Stimulated activated CD4-positive, alpha-beta T cell treated with anti-CD3 and anti-CD28 coated beads, Interleukin-1b, Interleukin-23, amount 100 ng/mL, for 1 hour (primary cell): ENCODE measurements at places on chromosomes 3 and 15.

DNA sequence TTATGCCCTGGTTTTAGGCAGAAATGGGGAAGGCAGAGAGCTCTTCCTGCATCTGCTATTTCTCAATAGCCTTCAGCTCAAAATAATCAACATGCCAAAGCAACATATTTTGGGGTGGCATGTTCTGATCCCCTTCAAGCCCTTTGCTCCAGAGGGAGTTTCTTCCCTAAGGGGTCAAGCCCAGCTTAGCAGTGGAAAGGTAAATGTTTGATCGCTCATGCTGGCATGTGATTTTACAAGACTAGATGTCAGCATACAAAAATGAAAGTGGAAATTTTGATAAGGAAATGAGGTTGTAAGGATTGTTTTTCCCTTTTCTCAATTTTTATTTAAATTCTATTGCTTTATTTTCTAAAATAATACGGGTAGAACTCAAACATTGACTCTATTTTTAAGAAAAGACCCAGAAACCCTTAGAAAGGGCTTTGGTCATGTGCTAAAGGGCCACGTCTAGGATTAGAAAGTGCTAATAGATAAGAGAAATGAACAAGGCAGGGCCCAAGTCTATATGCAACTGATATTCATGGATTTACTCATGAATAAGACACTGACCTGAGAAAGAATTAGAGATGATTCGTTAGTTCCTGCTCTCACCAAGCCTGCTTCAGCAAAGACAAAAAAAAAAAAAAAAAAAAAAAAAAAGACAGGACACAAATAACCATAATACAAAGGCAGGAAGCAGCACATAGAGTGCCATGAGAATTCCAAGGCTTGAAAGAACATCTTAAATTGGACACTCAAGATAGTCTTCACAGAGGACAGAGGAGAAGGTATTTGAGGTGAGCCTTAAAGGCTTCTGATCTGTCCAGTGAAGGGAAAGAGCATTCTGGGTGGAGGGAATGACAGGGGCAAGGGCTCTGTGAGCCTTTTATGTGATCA lies 55.0 kb upstream of the NR2E3 start:
- no peak for DNase-seq

DNA sequence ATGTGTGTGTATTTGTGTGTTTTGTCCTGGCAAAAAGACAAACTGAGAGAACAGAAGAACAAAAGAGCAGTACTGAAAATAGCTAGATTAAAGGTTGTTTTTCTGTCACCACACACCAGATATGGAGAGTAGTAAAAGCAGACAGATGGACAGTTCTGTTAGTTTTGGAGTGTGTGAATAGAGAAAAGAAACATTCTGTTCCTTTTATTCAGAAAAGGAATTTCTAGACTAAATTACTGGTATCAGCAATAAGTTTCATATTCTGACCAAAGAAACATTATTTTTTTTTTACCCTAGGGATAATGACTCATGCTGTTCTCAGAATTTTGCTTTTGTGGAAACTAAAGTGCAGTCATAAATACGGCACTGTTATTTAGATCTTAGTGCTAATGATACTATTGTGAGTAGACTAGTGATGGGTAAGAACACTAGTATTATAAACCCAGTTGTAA lies 32.9 kb downstream of the PIK3CA start:
- DNase-seq: no peak

DNA sequence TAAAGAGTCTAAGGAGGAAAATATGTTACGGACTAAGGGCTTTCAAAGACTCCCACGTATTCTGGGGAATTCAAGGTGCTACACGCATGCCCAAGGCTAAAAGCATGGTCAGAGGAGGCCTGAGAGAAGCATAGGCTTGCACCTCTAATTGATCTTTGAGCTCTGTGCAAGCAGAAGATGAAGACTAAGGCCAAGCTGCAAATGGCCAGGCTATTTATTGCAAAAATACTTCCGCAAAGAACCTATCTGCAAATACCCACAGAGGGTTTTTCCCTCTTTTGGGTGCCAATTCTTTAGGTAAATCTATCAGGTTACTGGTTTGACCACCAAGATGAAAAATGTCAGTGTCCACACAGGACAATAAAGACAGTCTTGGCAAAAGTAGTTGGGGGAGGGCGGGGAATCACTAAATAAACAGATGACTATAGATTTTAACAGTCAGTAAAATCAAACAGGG lies 119.5 kb downstream of the STAG1 start:
- no peak for DNase-seq

DNA sequence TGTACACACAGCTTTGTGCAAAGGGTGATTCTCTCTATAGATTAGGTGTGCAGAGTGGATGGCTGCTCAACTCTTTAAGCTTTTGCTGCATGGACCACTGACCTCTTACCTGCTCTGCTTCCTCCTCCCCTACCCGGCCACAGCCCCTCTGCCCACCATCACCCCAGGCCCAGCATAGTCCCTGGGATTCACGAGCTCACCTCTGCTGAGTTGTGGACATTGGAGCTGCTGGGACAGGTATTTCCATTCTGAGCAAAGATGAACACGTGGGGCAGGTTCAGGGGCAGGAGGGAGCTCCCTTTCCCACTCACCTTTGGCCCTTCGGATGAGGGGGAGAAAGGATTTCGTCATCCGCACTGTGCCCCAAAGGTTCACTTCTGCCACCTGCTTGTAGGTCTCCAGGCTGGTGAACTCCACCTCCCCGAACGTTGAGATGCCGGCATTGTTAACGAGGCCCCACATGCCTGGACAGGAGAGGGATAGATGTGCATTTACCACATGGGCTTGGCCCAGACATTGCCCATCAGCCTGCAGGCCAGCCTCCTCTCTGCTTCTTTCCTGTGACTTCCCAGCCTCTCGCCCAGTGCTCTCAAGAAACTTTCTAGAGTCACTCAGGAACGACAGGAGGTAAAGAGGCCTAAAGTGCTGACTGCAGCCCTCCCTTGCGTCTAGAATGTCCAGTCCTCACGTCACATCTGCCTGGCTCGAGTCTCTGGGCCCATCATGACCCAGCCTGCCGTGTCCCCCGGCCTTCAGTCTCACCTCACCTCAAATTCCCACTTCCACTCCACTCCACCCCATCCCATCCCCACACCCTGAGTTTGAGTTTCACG lies 41.6 kb downstream of the BDH1 start:
- DNase-seq: no peak

DNA sequence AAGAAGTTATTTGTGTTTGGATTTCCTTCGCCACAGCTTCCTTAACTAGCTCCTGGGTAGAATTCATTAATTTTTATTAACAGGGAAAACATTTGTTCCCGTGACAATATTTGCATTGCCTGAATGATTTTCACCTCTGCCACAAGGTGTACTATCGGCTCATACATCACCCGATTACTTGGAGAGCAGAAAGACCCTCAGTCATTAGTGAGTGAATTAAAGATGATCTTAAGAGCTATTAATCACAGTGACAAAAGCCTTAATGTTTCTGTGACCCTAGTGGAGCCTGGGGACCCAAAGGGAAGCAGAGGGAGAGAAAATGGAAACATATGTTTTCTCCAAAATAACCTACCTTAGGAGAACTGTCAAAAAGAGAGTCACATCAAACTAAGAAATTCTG lies 228.3 kb downstream of the MECOM start:
- no peak for DNase-seq

- no peak for DNase-seq
These were observed 82.9 kb downstream of the IQSEC1 start for GRCh38 chr3:12990306-12990705.

DNA sequence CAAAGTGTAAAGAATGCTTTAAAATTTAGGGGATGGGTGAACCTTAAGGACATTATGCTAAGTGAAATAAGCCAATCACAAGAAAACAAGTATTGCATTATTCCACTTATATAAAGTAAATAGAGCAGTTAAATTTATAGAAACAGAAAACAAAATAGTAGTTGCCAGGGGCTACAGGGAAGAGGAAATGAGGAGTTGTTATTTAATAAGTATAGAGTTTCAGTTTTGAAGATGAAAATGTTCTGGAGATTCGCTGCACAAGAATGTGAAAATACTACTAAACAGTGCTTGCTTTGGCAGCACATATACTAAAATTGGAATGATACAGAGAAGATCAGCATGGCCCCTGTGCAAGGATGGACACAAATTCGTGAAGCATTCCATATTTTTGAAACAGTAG lies 32.0 kb downstream of the DNAH12 start:
- DNase-seq: no peak

GRCh38 chr3:105108823-105109222 lies 257.9 kb upstream of the ALCAM start:
- no peak for DNase-seq

DNA sequence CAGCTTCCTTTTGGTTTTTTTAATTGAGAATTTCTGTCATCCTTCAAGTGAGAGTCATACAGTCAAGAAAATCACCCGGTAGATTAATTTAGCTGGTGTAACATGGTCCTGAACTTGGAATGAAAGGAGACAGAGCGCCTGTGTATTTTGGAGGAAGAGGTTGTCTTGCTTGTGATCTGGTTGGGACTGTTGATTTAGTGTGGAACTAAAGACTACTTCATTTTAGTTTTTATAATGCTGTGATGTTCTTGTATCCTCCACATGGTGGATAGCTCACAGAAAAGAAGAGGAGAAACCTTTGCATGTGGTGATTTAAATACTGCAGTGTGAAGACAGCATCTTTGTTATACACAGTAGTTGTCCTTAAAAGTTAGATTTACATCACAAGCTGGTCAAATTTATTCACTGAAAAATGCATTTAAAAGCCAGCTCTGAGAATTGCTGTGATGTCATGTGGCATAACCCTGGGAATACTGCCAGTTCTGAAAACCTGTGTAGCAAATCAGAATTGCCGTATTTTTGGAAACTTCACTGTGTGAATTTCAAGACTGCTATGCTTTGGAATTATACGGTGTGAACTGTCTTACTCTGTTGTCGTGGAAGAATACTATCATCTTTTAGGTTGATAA lies 268.5 kb downstream of the PTPRG start:
- DNase-seq: no peak

DNA sequence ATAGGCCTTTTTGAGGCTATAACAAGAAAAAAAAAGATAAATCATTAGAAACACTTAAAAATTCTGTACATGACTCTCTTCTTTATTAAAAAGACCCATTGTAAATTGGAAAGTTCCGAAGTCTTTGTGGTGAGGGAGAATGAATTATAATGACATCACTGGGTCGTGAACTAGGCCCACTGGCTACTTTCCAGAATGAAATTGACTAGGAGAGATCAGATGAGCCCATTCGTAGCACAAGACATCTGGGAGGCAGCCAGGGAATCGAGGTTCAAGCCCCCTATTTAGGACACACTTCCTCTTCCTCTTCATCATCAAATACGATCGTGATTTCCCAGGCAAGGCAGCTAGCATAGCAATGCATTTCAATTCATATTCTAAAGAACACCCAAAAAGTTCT lies 889.8 kb upstream of the NR2F2 start:
- DNase-seq: no peak

DNA sequence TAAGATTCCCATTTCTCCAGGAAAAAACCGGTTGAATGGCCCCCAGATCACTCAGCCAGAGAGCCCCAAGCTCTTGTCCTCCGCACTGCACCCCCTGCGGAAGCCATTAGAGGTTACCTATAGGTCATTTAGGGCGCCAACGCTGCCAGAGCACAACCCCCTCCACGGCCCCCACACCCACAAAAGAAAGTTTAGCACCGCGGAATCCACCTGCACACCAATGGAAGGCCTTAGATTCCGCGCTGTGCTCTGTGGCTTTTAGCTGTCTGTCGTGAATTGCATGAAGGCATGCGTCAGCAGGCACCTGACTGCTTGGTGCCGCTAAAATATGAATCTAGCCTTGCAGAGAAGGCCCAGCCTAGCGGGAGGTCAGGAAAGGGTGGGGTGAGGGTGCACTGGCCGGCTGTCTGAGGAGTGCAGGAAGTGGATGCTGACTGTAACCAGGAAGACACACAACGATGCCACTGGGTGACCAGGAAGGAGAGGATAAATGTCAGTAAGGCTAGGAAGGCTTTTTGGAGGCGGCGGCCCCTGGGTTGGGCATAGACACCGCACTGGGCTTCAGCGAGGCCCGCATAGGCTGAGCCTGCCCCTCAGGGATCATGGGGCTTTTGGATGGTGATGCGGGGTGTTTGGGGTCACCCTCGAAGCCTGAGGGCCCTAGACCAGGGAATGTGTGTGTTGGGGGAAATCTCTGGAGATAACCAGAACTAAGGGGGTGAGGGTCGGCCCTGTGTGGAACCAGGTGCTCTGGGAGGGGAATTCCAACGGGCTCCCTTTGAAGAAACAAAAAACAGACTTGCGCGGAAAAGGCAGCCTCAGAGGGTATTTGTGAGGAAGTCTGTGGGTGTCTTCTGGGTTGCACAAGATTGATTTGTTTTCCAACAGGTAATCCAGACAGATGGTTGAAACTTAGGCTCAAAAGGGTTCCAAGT lies 976 bp upstream of the NUP210 start:
- peak; percentile 47 for DNase-seq

DNA sequence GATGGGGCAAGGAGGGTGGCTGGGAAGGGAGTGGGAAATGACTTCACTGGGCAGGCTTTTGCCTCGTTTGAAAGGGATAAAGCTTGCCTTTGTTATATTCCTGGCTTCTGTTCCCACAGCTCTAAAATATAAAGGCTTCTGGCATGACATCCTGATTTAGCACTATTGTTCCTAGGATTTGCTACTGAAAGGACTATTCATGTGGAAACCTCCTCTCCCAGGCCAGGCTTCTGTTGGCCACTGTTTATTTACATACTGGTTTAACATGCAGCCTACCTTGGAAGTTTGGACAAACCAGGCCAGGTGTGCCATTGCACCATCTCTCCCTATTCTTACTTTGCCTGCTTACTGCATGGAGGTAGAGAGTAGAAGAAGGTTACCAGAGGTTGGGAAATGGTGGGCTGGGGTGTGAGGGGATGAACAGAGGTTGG lies 2.4 kb upstream of the LMCD1 start:
- DNase-seq: no peak

- DNase-seq: no peak
These were observed 89.7 kb upstream of the GK5 start for GRCh38 chr3:142315083-142315482.

DNA sequence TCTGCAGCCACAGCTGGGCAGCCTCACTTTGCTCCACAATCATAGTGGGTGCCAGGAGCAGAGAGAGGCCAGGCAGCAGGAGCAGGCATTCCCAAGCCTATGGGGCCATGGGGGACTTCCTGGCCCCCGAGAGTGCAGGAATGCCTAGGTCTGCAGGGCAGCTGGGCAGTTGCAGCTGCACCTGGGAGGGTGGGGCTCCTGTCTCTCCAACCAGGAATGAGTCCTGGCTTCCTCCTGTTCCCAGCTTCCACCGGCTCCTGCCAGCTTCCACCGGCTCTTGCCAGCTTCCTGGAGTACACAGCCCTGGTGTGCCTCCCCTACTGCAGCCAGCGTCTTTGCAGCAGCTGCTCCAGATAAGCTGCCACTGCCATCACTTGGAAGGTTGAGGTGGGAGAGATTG lies 86.3 kb upstream of the CDV3 start:
- DNase-seq: no peak

DNA sequence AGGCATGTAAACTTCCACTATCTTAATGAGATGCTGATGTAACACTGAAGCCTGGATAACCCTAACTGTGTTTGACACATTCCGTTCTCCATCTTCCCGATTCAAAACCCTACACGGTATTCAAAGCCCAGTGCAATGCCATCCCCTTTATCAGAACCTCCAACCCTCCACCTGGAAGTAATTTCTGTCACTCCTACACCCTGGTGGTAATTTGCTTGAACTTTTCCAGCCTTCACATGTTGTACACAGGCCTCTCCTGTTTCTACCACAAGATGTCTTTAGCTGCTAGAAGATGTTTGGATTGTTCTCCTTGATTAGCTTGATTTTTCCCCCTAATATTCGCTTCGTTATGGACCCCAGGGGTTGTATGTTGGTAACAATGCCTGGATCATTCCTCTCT lies 208.9 kb downstream of the CHST2 start:
- no peak for DNase-seq
